ENCODE measurements at places on chromosomes 1 and 21. TPM values are rescaled to one million over a fixed set of nuclear protein-coding genes. Genes with fewer than 3 reads are reported as not detected.

MMEL1 gene
- not detected for total RNA-seq

ASTN1 gene
- 0.16 TPM for total RNA-seq

HECTD3 gene
- total RNA-seq = 161 TPM

HUNK gene
- 0.45 TPM for total RNA-seq

DYNLT5 gene
- 1.4 TPM for total RNA-seq

KLHDC9 gene
- 1.8 TPM for total RNA-seq

DNA sequence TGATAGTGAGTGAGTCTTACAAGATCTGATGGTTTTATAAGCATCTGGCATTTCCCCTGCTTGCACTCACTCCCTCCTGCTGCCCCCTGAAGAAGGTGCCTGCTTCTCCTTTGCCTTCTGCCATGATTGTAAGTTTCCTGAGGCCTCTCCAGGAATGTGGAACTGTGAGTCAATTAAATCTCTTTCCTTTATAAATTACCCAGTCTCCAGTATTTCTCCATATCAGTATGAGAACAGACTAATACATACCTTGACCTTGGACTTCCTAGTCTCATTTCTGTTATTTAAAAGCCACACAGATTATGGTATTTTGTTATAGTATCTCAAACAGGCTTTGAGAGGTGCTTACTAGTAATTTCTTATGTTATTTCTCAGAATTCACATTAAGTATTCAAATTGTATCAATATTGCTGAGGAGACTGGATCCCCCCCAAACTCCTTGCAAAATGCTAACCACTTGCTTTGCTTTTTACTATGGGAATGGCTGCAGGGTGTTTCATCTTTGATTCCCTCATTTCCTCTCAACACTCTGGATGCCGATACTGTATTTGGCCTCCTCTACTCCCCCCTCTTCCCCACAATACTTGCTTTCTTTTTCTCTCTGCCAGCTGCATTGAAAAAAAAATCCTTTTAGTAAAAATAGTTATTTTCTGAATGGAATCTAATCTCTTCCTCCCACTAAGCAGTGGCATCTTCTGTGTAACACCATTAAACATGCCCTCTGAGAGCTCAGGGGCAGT lies 96.9 kb upstream of the WLS start:
- DNase-seq = peak; percentile 27

- DNase-seq = no peak
Observed at GRCh38 chr1:1947493-1947892, 28.4 kb upstream of the TMEM52 start.

GRCh38 chr21:31647650-31648049 lies 11.8 kb upstream of the SOD1 start:
- DNase-seq = no peak

DNA sequence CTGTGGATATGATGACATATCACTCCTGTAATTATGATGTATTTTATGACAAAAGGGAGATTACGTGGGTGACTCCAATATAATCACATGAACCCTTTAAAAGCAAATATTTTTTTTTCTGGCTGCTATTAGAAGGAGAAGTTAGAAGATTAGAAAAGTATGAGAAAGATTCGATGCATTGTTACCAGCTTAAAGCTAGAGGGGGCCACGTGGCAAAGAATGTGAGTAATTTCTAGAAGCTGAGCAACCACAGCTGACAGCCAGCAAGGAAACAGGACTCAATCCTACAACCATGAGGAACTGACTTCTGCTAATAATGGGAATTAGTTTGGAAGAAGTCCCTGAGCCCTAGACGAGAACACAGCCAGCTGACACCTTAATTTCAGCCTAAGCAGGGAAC lies 56.3 kb upstream of the C1orf87 start:
- DNase-seq = peak; percentile 45

- peak; percentile 45 for DNase-seq
Observed at GRCh38 chr1:108041360-108042142, 76.6 kb upstream of the VAV3 start.

- no peak for DNase-seq
Observed at GRCh38 chr1:109807402-109807801, 43.7 kb upstream of the EPS8L3 start.

- DNase-seq = no peak
Observed at GRCh38 chr21:16370186-16370585, 640.4 kb downstream of the USP25 start.

GRCh38 chr1:170776777-170777176 lies 112.8 kb downstream of the PRRX1 start:
- no peak for DNase-seq

- peak; percentile 94 for DNase-seq
Observed at GRCh38 chr1:197441999-197442414, 174.0 kb downstream of the CRB1 start.

- DNase-seq = peak; percentile 24
Observed at GRCh38 chr1:1123581-1124507, 8.0 kb upstream of the C1orf159 start.

GRCh38 chr1:207304710-207305488 lies 16.6 kb upstream of the CD55 start:
- DNase-seq = peak; percentile 15

DNA sequence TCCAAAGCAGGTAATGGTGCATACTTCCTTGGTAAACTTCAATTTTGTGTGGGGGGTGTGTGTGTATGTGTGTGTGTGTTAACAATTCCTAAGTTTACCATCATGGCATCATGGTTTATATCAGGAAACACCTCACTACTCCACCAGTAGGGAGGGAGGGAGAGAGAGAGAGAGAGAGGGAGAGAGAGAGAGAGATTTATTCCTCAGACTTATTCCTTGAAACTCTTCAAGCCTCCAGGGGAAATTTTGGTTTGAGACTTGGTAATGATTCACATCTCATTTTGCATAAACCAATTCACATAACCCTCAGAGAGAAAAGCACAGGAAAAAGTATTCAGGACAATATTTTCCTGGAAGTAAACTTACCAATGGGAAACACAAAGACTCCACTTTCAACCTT lies 115.0 kb downstream of the TTLL7 start:
- DNase-seq = no peak
